ENCODE measurements at places on chromosomes 16 and 17.
A peak's percentile ranks its signal among the peaks of the same experiment; 100 is the strongest.

- DNase-seq: no peak
Measured at GRCh38 chr17:28008513-28008912, 34.0 kb upstream of the NLK start.

GRCh38 chr16:27311448-27311830, 2.3 kb upstream of the IL4R start:
- DNase-seq: no peak

GRCh38 chr16:9966569-9967157, 215.6 kb downstream of the GRIN2A start:
- no peak for DNase-seq

- DNase-seq: peak; percentile 57
Measured at GRCh38 chr17:48335858-48336500, 94.0 kb downstream of the SKAP1 start.

DNA sequence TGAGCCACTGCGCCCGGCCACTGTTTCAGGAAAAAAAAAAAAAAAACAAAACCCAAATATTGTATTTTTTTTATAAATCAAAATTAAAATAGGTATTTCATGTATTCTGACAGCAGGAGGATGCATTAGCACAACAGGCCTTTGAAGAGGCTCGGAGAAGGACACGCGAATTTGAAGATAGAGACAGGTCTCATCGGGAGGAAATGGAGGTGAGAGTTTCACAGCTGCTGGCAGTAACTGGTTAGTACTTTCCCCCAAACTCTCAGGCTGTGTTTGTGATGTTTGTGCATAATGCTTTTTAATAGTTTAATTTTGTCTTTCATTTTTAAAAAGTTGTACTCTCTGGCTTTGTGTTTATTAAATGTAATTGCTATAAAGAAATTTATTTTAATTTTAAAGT, 27.6 kb upstream of the PHAF1 start:
- no peak for DNase-seq

DNA sequence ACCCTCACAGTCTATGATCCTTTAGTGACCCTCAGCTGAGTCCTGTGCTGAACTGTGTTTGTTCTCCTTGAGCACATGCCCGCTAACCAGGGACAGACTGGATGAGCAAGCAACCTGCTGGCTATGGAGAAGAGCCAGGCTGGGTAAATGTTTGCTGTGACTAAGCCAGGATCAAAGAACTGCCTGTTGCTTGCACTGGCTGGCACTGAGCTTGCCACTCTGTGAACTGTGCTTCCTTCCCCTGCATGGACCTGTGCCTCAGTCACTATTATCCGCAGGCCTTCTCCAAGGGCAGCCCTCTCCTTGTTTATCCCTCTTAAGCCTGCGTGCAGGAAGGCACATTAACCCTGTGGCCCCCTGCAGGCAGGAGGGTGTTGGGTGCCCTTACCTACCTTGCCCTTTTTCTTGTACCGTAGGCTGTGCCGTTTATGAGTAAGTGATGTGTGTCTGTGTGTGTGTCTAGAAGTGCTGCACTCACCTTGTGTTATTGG, 7.4 kb downstream of the PNPO start:
- no peak for DNase-seq

DNA sequence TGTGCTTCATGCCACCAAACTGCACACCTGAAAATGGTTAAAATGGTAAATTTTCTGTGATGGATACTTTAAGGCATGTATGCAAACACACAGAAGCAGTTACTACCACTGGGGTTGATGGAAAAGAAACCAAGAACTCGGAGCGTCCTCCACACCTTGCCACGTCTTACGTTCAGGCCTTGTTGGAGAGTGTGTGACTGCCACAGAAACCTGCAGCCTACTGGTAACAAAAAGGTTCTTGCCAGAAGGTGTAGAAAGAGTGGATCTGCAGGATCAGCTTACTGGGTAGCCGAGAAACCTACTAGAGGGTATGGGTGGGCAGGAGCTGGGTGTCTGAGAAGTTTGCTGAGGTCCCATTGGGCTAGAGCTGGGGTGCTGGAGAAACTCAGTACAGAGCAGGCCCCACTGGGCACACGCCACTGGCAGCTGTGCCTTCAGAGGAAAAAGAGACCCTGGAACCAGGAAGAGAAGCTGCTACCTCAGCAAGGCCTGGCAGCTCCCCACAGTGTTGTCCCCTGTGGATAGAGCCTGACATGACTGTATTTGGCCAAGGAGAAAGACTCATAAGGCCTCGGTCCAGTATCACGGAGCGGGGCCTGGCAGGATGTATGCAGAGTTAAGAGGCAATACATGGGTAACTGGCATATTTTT, 204.6 kb downstream of the SEC14L1 start:
- no peak for DNase-seq

All from NCI-H526 treated with DMSO at 0.1 percent for 48 hours (cell line).